Ascending aorta (tissue), 2 donors: ENCODE measurements at places on chromosomes 4 and X. TPM values are rescaled to one million over a fixed set of nuclear protein-coding genes. Genes with fewer than 3 reads are reported as not detected.

The ARHGAP24 gene
- 13.9 TPM for total RNA-seq

The ADGRL3 gene
- total RNA-seq: 22.2 TPM

The DMP1 gene
- not detected for total RNA-seq

The GABRA4 gene
- 0.11 TPM for total RNA-seq

The PAGE4 gene
- not detected for total RNA-seq

DNA sequence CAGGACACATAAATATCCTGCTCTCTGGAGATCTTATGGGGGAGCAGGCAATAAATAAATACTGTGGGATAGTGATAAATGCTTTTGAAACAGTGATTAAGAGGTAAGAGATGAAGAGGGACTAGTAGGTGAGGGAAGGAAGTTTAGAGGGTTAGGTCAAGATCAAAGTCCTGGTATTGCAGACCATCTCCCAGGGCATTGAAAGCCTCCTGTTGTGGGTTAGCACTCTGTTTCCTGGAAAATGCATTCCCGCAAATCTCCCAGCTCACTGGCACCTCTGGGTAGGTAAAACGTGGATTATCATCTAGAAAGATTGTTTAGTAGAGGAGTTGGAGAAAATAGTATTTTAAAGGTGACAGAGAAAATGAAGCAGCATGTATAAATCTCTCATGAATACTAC is 2.2 kb downstream of the SNX25 start:
- DNase-seq: peak; percentile 53

DNA sequence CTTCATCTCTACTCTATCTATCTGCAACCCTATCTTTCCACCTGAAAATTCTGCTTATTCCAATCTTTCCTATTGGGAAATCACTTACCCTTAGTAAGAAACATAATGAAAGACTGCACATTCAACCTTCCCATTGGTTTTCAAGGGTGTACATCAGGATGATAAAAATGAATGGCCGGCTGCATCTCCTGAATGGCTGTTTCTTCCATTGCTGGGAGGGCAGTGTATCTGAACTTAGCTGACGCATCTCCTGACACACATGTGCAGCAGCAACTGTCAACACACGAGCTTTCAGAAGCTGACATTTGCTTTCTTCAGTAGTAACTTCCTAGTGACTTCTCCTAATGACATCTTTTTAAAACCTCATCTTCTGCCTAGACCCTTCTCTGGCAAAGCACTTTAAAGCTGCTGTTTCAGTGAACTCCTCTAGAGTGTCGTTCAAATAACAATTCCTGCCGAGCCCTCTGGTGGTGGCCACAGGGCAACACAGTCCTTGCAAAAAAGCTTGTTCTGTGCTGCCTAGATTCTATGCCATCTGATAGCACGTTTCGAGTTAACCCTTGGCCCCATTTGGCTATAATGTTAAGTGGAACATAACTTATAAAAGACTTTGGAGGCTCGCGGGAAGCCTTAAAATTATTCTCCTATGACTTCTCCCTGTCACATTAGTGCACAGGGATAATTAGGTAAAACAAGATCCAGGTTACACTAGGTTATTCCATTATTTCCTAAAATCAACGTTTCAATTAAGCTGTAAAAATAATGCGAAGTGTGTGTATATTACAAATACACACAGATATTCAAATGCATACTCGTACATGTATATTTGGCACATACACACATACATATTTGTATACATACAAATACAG is 2340.7 kb downstream of the PCDH7 start:
- no peak for DNase-seq

DNA sequence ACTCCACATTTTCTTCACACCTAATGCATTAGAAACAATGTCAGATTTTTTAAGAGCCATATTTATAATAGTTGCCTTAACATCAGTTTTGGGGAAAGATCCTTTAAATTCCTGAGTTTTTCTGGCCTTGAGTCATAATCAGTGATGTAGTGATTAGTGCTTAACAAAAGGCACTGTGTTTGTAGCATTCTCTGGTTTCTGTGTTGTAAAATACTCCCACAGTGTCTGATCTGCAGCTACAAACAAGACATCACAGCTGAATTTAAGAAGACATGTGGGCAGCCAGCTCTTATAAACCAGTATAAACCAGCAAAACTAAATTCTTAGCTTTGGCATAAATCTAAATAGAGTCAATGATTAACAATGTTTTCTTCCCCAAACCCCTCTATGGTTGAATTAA is 233.8 kb downstream of the FSTL5 start:
- no peak for DNase-seq

GRCh38 chrX:35700121-35700520 is 98.0 kb upstream of the MAGEB16 start:
- no peak for DNase-seq

- no peak for DNase-seq
Observed at GRCh38 chr4:145613566-145614232, 5.5 kb upstream of the MMAA start.

DNA sequence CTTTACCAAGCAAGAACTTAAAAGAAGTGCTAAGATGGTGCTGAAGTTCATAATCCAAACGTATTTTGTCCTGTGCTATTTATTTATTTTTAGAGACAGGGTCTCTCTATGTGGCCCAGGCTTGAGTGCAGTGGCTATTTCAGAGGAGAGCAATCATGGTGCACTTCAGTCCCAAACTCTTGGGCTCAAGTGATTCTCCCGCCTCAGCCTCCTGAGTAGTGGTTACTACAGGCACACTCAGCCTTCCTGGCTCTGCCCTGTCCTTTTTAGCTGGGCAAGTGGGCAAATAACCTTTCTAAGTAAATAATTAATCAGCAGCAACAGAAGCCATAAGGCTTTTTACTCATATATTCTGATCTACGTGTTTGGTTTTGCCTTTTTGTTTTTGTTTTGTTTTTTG is 2.6 kb downstream of the NSD2 start:
- DNase-seq: no peak

GRCh38 chrX:6456196-6456595 is 78.7 kb downstream of the VCX3A start:
- no peak for DNase-seq

DNA sequence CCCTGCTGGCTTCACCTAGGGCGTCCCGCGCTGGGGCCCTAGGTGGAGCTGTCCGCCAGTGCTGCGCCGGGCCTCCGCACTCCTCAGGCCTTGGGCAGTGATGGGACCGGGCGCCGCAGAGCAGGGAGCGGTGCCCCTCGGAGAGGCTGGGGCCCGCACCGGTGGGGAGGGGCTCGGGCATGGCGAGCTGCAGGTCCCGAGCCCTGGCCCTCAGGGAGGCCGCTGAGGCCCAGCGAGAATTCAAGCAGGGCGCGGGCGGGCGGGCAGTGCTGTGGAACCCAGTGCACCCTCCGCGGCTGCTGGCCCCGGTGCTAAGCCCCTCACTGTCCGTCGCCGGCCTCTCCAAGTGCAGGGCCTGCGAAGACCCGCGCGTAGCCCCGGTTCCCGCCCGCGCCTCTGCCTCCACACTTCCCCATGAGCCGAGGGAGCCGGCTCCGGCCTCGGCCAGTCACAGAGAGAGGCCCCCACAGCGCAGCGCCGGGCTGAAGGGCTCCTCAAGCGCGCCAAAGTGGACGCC is 565.1 kb upstream of the NDST4 start:
- DNase-seq: no peak

DNA sequence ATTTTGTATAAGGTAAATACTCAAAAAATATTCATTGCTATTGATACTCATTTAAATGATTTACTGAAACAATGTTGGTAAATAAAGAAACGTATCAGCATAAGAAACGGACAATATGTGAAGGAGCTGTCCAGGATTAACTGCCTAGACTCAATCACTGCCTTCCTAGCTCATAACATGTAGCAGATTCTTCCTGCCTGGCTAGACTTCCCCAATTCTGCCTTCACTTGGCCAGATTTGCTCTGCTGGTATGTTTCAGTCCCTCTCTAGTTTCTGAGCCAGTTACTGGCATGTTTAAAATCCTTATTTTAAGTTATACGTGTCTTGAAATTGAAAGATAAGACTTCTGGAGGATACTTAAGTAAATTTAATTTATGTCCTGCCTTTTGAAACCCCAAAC is 740.3 kb downstream of the CENPC start:
- no peak for DNase-seq
